ENCODE measurements at places on chromosomes 6 and 20. TPM values are rescaled to one million over a fixed set of nuclear protein-coding genes. Genes with fewer than 3 reads are reported as not detected.
A peak's percentile ranks its signal among the peaks of the same experiment; 100 is the strongest.

GRCh38 chr6:133774356-133774755 is 114.6 kb upstream of the TCF21 start:
- DNase-seq = no peak

GRCh38 chr6:99613705-99614429 is 7.2 kb downstream of the PRDM13 start:
- peak; percentile 70 for DNase-seq

- DNase-seq = peak; percentile 22
Observed at GRCh38 chr6:112951829-112952228, 604.7 kb downstream of the RFPL4B start.

DNA sequence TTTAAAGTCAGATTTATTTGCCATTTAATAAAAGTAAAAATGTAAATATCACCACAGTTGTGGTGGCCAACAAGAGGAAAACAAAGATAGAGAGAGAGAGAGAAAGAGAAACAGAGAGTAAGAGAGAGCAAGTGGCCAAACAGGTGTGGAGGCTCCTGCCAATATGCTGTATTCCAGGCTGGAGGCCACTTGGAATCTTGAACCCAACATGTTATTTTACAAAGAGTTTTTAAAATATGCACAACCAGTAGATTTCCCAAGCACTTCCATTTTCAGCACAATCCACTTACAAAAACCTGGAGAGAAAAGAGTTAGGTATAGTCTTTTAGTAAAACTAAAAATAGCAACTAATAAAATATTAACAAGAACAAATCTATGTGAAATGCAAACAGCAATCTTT is 1323.1 kb upstream of the CITED2 start:
- DNase-seq = peak; percentile 34

TMEM217 gene
- polyA plus RNA-seq = 0.49 TPM

- no peak for DNase-seq
Observed at GRCh38 chr6:39080246-39080875, 31.8 kb downstream of the GLP1R start.

DNA sequence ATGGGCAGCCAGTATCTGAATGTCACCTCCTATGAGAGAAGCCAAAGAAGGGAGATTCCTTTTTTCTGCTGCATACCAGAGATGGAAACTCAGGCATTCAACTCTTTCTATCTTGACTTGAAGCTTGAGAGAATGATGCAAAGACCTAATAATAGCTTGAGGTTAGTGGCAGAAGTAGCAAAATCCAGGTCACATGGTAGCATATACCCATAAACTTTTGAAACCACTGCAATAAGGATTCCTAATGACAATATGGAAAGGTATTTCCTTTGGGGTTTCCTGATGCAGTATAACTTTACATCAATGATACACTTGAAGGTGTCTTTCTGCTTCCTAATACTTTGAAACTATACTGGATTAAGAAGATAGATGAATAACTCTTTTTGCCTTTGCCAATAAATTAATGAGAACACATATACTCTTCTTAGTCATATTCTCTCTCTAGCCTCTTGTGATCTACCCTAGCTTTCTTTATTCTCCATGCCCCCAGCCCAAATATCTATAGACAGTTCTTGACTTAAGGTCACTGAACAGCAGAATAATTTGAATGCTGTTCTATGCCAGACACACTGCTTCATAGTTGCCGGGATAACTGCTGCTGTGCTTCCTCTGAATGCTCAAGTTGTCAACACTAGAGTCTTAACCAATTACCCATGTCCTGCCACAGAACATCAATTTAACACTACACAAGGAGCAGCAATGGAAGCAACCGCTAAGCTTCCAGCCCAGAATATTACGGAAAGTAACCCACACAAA is 155.5 kb upstream of the SIM1 start:
- no peak for DNase-seq

DNA sequence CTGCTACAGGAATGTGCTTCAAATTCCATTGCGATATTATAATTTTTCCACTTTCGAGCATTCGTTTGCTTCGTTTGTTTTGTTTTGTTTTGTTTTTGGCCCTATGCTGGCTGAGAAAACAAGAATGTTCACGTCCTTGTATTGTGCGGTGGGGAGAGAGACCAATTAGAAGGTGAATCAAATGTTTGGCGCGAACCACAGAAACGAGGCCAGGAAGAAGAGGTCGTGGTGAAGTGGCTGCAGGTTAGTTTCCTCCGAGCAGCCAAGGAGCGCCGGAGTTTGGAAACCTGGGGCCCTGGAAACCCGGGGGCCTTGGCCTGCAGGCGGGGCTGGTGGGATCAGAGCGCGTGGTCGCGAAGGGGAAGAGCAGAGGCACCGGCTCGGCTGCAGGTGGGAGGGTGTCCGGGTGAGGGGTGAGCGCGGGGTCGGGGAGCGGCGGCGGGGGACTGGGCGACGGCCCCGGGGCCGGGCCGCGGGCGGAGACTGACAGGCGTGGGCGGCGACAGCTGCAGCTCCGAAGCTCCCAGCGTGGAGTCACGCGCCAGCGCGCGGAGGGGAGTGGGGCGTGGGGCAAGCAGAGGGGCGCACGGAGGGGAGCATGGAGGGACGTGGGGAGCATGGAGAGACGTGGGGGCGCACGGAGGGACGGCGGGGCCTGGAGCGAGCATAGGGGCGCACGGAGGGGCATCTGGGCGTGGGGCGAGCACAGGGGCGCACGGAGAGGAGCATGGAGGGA is 141.5 kb upstream of the PDE10A start:
- DNase-seq = peak; percentile 83

DNA sequence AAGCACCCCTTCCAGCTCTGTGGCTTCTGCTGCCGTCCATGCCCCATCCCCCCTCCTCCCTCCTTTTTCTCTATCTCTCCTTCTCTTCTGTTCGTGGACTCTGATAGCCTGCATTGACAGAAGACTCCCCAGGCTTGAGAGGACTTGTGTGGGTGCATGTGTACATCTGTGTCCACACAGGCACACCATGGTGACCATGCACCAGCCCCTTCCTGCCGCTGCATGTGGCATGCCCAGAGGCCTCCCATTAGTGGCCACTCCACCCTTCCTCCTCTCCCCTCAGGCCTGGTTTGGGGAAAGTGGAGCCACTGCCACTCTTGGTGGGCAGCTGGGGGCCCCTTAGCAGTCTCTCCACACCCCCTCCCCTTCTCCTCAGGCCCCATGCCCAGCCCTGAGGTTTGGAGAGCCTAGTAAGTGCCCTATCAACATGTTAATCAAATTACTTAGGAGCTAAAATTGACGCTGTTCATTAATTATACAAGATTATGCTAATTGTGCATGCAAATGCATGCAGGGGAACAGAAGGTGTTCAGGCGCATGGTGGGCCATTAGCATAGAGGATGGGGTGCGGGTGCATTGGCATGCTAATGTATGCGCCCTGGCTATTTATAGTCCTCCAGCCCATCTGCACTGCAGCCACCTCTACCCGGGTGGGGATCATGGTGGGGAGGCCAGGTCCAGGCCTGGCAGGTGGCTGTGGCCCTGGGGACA is 45.9 kb downstream of the EBF4 start:
- DNase-seq = no peak

- no peak for DNase-seq
Observed at GRCh38 chr20:9397928-9398327, 116.5 kb upstream of the LAMP5 start.

VWA7 gene
- 2.4 TPM for polyA plus RNA-seq

GNRH2 gene
- polyA plus RNA-seq = 0.46 TPM

- no peak for DNase-seq
Observed at GRCh38 chr6:41470029-41470330, 76.2 kb upstream of the FOXP4 start.

DEFB132 gene
- not detected for polyA plus RNA-seq

DNA sequence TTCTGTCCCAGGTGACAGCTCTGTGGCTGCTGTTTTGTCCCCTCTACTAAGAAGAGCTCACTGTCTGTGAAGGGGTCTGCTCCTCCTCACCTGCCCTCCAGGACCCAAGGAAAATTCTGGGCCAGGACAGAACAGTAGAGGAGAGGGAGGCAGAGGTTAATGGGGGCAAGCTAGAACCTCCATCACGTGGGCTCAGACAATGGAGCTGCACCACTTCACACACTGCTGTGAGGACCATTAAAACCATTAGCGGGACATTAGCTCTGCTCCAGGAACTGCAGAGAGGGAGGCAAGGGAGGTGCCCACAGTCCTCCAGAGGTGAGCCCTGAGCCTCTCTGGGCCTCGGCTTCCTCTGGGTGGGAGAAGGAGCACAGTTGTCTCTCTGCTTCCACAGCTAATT is 78.4 kb downstream of the NOL4L start:
- DNase-seq = no peak

- DNase-seq = peak; percentile 63
Observed at GRCh38 chr20:24118034-24118433, 129.5 kb upstream of the GGTLC1 start.

DNA sequence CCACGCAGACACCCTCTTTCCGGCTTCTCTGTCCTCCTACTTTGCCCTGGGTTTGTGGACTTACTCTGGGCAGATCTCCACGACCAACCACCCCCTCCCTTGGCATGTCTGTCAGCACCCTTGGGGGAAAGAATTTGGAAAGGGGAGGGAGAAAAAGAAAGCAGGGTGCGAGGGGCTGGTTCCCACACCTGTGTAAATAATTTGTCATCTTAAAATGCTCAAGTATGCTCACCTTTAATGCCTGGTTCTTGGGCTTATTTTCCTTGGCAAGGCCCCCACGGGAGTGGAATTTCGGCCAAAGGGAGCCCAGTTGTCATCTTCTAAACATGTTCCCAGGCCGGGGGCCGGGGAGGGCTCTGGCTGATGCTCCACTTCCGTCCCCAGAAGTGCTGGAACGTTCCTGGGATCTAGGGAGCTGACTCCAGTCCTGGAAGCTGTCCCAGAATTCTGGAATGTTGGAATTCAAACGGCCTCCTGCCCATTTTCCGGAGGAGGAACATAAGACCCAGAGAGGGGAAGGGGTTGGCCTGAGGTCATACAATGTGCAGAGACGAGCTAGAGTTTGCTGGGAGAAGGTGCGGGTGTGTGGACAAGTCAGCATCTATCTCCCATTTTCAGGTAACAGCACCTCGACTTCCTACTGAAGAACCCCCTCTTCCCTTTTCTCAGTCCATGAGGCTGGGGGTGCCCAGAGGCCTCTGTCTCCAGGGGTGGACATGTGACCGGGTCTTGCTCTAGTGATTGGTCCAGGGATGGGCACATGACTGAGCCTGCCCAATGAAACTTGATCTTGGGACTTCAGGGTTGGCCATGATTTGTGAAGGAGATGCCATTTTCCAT is 122.3 kb downstream of the CEBPB start:
- peak; percentile 94 for DNase-seq

- no peak for DNase-seq
Observed at GRCh38 chr6:123024976-123025375, 28.9 kb downstream of the CLVS2 start.
